ENCODE measurements at places on chromosomes 4 and X.

GRCh38 chr4:181006499-181007260, 1236.5 kb upstream of the TENM3 start:
- DNase-seq, result no peak

DNA sequence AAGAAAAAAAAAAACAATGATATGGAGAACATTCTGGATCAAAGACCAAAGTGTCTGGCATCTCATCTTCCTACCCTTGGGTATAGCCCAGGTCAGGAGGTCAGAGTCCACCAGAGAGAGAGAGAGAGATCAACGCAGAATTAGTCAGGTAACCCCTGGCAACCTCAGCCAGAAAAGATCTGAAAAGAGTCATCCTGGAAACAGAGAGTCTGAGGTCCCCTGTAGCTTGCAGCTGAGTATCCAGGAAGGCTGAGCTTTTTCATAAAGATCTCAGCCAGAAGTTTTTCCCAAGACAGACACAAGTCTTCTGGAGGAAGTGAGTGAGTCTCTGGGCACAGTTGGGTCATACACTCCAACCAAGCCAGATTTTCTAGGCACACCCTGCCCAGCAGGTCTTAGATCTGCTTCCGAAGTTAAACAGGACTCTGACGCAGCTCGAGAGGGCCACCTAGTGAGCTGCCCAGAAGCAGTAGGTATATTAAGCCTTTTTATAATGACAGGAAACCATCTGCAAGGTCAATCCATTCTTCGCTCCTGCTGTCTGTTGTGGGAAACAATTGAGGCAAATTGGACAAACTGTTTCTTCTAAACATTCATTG, 35.7 kb downstream of the ACE2 start:
- peak; percentile 3 for DNase-seq

GRCh38 chr4:165308606-165309005, 18.9 kb upstream of the MSMO1 start:
- DNase-seq, result no peak

DNA sequence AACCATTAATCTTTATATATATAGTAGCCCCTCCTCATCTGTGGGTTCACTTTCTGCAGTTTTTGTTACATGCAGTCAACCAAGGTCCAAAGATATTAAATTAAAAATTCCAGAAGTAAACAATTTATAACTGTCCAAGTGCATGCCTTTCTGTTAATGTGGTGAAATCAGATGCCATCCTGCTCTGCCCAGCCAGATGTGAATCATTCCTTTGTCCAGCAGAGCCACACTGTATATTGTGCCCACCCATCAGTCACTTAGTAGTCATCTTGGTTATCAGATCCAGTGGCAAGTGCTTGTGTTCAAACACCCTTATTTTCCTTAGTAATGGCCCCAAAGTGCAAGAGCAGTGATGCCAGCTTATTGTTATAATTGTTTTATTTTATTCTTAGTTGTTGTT, 17.2 kb upstream of the PRDM5 start:
- DNase-seq, result no peak

DNA sequence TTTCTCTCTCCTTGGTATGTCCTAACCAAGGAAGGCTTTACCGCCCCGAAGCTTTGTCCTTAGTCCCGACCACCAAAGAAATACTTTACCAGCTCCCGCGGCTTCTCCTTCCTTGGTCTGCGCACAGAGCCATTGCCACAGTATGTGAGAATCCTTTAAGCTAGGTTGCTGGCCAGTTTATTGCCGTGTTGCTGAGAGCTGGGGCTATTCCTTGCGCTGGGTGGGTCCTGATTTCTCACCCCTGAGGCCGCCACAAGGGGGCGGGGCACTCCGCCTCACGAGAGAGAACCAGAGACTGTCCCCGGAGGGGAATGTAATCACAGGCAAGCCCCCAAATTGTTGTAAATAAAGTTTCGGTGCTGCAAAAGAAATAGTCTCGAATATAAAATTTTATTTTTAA, 331.0 kb upstream of the PCDH10 start:
- no peak for DNase-seq

DNA sequence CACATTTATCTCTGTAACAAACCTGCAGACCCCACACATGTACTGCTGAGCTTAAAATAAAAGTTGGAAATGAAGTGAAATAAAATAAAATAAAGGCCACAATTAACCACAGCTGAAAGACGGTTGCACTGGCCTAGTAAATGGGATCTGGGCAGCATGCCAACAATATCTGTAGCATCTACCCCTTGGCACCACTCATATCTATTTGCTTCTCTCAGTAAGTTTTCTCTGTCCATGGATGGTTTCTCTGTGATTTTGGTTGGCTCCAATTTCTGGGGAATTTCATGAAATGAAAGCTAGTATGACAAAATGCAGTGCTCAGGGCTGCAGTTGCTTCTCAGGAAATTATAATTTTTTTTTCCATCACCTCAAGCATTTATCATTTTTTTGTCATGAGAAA, 172.0 kb upstream of the IL15 start:
- DNase-seq, result no peak

GRCh38 chr4:78254893-78255292, 197.8 kb downstream of the FRAS1 start:
- no peak for DNase-seq

GRCh38 chrX:119374736-119375135, 24.4 kb upstream of the SLC25A43 start:
- DNase-seq, result no peak

DNA sequence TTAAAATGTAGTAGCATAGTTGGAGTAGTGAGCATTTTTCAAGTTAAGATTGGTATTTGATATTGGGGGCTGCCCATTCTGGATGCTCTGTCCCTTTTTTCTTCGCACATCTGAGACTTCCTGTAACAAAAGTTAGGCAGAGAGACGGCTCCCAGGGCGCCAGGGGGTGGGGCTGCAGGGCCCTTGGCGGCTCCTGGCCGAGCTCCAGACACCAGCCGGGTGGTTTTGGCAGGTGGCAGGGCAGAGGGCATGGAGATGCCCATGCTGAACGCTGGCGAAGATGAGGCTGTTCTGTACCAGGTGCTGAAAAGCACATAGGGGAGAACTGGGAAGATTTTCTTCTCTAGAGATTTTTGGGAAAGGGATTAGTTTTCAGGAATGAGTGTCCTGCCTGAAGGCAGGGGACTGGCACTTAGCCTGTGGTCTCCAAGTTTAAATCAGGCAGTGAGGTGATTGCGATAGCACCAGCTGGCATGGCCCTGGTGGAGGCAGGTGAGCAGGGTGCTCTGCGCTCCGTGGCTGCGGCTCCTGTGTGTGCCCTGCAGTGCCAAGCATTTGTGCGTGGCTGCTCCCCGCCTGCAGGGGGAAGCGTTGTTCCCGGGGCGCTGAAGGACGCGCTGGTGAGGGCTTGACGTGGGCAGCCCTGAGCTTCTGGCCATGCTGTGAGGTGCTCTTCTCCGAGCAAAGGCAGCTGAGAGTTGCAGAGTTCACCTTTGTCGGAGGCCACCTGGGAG, 23.6 kb upstream of the HGFAC start:
- no peak for DNase-seq

- DNase-seq, result no peak
These were observed 323.2 kb downstream of the ARHGAP24 start for GRCh38 chr4:85798012-85798770.

- DNase-seq, result no peak
These were observed 35.1 kb downstream of the FAM114A1 start for GRCh38 chr4:38902695-38903094.

DNA sequence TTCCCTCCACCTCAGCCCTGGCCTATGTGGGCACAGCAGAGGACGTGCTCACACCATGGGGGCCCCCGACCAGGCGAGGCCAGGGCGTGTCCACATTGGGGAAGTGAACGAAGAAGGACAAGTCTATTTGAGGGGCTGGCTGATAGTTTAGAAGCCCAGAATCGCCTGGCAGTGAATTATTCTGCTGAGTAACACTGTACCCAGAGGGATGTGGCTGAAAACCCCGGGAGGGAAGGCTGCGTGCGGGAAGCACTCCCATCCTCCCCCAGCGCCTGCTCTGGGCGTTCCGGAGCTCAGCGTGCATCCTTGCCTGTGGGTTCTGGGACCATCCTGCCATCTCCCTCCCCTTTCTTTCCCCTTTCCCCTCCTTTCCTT, 66.6 kb downstream of the TRMT44 start:
- no peak for DNase-seq

GRCh38 chr4:44629280-44629866, 22.1 kb downstream of the YIPF7 start:
- no peak for DNase-seq

- no peak for DNase-seq
These were observed 62.3 kb downstream of the UCHL1 start for GRCh38 chr4:41318839-41319530.

DNA sequence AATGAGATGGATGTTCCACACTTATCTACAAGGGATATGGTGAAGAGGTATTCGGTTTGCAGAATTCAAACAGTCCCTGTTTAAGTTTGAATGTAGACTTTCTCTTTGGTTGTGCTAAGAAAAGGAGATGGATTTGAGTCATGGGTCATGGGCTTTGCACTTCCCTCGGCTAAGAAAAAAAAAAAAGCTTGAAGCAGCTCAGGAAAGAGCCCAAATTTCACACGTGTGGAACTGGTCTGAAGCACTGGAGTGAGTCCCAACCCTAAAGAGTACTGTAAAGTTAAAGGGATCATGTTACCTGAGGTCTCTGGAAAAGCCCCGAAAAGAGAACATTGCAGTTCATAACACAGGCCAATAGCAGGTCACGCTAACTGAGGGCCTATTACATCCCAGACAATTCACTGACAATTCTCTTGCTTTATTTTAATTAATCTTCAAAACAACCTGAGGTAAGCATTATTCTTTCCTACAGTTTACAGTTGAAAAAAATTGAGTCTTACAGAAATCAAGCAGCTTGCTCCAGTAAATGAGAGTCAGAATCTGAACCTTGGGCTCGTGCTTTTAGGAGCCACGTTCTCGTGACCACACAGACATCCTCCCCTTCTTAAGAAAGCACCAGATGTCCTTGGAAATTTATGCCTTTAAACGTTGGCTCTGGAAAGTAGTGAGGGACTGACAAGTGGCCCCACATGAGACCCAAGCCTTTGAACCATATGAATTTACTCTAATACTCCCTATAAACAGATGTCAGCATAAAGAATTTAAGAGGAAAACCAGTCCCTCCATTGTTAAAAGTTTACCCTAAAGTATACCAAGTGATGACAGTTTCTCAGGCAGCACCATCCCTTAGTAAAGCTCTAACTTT, 89.3 kb downstream of the MAD2L1 start:
- no peak for DNase-seq

- no peak for DNase-seq
These were observed 126.8 kb downstream of the IRF2 start for GRCh38 chr4:184347251-184348239.

GRCh38 chrX:127459790-127460189, 592.4 kb downstream of the ACTRT1 start:
- no peak for DNase-seq

- no peak for DNase-seq
These were observed 753.7 kb upstream of the AMOT start for GRCh38 chrX:113594123-113594841.

DNA sequence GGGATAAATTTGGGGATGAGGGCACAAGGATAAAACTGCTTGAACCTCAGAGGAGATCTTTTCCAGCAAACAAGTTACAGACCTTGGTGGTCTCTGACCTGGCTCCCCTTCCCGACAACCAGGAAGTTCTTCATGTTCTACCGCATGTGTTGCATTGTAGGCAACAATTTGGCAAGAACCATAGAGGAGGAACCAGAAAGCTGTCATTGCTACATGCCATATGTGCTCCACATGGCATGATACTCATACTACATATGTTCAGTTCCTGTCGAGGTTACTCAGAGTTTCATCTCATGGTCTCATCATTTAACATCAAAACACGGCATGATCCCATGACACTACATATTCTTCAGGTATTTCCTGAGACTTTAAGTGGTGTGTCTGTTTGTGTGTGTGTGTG, 235.9 kb downstream of the OR13H1 start:
- DNase-seq, result no peak

GRCh38 chrX:13033193-13033592, 11.2 kb downstream of the FAM9C start:
- DNase-seq, result no peak

DNA sequence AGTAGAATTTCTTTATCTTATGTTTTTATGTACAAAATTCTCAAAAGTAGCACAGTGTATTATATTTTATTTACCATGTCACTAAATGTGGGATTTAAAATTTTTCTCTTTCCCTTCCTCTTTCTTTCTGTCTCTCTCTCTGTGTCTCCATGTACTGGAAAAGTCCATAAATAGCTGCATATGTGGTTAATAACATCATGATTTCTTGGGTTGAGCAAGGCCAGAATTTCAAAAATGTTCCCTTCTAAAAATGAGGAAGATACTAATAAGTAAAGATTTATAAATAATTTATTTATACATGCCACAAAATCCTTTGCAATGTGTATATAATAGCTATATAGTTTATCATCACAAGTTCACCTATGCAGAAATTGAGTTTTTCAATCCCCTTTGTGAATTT, 29.1 kb upstream of the DKK2 start:
- DNase-seq, result no peak

DNA sequence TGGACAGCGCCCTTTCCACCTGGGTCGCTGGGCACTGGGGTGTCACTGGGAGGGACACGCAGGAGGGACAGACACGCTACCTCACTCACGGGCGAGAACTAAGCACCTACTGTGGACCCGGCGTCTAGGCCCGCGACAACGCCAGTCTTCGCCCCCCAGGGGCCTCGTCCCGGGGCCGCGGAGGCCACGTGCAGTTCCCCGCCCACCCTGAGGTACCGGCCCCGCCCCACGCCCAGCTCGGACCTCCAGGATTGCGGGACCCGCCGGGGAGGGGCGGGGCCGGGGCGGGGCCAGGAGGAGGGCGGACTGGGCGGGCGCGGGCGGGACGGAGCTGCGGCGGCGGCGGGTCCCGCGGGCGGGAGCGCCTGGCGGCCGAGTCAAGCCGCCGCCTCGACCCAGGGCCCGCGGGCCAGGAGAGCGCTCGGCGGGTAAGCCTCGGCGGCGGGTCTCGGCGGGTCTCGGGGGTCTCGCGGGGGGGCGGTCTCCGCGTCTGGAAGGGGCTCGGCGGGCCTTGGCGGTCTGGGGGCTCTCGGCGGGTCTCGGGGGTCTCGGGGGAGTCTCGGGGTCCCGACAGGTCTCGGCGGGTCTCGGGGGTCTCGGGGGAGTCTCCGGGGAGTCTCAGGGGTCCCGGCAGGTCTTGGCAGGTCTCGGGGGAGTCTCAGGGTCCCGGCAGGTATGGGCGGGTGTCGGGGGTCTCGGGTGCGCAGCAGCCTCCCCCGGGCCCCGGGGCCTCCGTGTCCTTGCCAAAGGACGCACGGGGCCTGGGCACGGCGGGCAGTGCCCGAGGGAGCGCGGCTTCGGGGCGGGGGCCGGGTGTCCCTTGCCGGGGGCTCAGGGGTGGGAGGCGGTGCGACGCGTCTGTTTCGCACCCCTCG, at the start of gene SH3BP2:
Gene SH3BP2, plus strand, starts transcription at position 375 of the 875 bp plus-strand sequence. CDS start 27,533 bp downstream, outside the sequence.
- no peak for DNase-seq

GRCh38 chrX:119682019-119682989, 10.7 kb downstream of the SEPTIN6 start:
- no peak for DNase-seq

GRCh38 chr4:187903700-187904099, 91.9 kb upstream of the ZFP42 start:
- DNase-seq, result no peak

- no peak for DNase-seq
These were observed 63.4 kb downstream of the SMAD1 start for GRCh38 chr4:145545031-145545430.

GRCh38 chrX:151974336-151975227, at the start of gene GABRE:
Gene GABRE, minus strand, starts transcription at chrX:151974676. Its CDS starts 51 bp downstream, at chrX:151974625.
- peak; percentile 29 for DNase-seq

- DNase-seq, result no peak
These were observed 452.5 kb downstream of the IL15 start for GRCh38 chr4:142088906-142089305.

GRCh38 chrX:29308726-29309125, 721.5 kb downstream of the IL1RAPL1 start:
- DNase-seq, result no peak
